ENCODE measurements at places on chromosomes 5 and 9.

DNA sequence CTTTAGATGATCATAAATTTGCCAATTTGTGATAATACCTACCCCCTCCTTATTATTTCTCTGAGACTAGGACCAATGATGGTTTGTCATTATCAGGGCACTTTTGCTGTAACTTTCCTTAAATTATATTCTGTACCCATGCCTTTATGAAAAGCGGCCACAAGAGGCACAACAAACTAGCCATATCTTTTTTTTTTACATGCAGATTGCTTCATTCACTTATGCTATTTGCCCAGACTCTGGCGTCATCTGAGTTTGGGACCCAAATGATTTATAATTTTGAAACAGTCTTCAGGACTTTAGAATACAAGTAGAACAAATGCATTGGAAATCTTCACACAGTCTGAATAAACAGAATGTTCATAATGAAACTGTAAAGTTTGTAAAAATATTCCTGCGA is 408.1 kb downstream of the MAT2B start:
- no peak for DNase-seq

- DNase-seq, result no peak
Observed at GRCh38 chr9:115374724-115375268, 256.8 kb upstream of the TNC start.

- no peak for DNase-seq
Observed at GRCh38 chr5:123047706-123048105, 11.2 kb upstream of the PPIC start.

GRCh38 chr9:69502671-69503301 is 169.4 kb downstream of the APBA1 start:
- DNase-seq, result no peak

- DNase-seq, result no peak
Observed at GRCh38 chr5:179298181-179298993, 46.9 kb downstream of the ADAMTS2 start.

GRCh38 chr9:89999176-89999533 is 394.3 kb downstream of the GADD45G start:
- DNase-seq, result no peak

DNA sequence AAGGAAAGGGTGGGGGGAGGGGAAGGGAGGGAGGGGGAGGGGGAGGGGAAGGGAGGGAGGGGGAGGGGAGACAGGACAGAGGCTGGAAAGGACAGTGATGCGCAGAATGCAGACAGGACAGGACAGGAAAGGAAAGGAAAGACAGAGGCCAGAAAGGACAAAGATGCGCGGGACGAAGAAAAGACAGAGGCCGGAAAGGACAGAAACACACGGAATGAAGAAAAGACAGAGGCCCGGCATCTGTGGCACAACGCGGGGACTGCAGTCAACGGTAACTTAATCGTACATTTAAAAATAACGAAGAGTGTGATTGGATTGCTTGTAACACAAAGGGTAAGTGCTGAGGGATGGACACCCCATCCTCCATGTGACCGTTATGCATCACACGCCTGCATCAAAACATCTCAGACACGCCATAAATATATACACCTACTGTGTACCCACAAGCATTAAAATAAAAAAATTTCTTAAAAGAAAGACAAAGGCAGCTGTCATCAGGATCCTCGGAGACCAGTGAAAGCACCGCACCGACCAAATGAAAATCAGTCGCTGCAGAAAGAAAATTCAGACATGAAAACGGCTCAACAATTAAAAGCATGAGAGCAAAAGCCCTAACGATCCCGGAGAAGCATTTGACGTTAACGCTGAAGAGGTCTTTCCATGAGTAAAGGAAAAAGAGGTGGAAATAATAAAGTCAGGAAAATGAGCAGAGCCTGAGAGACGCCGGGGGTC is 52.9 kb upstream of the EXOC3 start:
- DNase-seq, result no peak

GRCh38 chr9:70192707-70193106 is 66.1 kb upstream of the SMC5 start:
- DNase-seq, result no peak

DNA sequence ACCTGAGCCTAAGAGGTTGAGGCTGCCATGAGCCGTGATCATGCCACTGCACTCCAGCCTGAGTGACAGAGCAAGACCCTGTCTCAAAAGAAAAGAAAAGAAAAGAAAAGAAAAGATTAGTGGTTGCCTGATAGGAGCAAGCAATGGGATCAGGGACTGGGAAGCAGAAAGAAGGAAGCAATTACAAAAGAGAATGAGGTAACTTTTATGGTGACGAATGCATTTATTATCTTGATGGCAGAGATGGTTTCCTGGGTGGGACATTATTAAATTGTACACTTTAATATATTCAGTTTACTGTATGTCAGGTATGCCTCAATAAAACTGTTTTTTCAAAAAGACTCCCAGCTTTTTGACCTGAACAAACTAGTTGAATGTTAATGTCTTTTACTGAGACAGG is 7.5 kb upstream of the PFDN1 start:
- no peak for DNase-seq

GRCh38 chr5:76337953-76338451 is 65.1 kb upstream of the IQGAP2 start:
- no peak for DNase-seq

DNA sequence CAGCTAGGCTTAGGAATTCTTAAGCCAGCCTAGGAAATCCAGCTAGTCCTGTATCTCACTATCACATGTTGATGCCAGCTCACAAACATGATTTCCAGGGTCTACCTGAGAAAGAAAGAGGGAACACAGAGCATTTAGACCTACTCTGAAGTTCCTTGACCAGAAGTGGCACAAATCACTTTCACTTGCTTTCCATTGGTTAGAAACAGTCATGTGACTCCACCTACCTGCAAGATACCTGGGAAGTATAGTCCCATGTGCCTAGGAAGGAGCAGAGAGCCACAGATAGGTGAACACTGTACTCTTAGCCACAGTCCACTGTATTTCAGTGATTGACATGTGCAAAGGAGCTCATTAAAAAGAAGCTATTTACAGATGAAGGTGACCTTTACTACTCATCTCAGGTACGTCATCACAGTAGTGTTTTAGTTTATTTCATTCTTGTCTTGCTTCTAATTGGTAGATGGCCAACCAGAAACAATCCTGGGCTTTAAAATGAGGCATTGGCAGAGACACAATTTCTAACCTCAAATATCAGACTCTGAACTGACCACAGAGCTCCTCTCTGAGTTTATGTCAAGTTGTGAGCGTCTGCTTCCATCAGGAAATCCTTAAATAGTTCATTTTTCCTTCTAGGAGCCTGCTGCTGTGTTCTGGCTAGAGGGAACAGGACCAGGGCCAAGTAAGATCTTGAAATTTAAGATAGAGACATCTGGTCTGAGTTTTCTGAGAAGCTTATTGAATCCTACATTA is 340.7 kb downstream of the TLE4 start:
- DNase-seq, result no peak

DNA sequence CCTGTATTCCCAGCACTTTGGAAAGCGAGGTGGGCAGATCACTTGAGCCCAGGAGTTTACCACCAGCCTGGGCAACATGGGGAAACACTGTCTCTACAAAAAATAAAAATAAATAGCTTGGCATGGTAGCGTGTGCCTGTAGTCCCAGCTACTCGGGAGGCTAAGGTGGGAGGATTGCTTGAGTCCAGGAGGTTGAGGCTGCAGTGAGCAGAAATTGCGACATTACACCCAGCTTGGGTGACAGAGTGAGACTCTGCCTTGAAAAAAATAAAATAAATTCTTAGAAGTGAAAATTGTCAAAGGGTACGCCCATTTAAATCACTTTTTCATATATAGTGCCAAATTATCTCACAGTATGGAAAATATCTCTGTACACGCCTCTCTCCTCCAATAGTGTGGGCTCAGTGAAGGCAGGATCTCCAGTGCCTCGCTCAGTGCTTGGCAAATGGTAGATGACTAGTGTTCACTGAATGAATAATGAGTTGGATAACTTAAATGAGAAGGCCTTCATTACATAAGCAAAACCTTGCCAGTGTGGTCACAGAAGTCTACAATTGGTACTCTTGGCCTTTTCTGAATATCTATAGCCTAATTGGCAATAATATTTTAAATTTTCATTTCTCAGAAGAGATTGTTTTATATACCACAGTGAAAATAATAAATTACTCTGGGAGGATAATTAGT is 9.4 kb upstream of the CCL28 start:
- no peak for DNase-seq

DNA sequence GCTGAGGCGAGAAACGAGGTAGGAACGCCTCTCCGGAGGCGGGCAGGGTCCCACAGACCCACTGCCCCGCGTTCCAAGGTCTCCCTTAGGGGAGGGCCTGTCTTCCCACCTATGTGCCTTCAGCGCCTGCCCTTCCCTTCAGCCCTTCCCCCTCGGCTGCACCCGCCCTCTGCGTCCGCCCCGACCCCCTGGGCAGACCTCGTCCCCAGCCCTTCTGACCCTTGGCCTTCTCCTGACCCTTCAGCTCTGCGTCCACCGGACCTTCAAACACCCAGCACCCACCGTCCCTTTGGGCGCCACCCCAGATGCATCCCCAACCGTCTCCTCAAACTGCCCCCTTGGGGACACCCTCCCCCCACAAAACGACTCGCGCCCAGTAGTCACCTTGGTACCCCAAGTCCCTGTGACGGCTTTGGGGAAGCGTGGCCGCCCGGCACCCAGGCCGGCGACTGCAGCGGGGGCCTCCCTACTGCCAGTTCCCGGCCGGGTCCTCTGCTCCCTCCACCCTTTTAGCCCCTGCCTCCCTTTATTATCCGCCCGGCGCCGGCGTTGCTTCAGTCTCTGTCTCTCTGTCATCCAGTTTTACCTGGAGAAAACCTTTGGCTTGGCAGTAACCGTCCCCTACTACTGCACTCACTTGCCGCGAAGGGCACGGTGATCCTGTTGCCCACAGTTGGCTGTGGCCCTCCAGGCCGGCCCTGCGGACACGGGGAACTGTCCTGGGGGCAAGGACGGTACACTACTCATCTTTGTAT is 421 bp downstream of the RUSC2 start:
- no peak for DNase-seq

- DNase-seq, result no peak
Observed at GRCh38 chr5:172454358-172455086, at the start of gene SH3PXD2B. Gene SH3PXD2B (minus strand): TSS chr5:172454525. CDS start chr5:172454352, 173 bp downstream.

- DNase-seq, result no peak
Observed at GRCh38 chr9:132970324-132971062, 8.0 kb upstream of the GFI1B start.

DNA sequence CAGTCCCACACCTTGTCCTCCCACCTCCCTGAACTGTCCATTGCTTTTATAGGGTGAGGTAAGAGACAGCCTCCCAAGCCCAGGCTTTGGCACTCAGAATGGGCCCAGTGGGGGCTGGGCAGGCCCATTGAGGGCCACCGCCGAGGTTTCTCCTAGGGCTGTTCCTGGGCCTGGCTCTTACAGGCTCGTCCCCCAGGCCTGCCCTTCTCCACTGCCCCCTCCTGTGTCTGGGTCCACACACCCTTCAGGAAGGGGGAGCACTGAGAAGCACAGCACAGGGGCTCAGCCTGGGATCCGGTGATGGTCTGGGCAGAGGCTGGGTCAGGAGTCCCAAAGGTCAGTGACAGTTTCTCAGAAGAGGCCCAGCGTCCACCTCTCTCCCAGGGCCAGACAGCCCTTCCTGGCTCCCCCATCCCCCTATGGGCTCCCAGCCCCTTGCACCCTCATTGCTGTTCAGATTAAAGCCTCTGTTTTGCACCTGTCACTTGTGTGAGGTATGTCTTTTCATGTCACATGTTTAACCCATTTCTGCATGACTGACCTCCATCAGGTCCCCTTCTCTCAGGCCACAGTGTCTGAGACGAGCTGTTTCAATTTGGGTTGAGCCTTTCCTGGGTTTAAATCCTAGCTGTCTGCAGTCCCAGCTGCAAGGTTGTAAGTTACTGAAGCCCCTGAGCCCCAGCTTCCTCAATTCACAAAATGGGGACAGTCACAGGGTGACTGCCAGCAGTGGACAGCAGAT is 29.4 kb downstream of the IER5L start:
- no peak for DNase-seq

DNA sequence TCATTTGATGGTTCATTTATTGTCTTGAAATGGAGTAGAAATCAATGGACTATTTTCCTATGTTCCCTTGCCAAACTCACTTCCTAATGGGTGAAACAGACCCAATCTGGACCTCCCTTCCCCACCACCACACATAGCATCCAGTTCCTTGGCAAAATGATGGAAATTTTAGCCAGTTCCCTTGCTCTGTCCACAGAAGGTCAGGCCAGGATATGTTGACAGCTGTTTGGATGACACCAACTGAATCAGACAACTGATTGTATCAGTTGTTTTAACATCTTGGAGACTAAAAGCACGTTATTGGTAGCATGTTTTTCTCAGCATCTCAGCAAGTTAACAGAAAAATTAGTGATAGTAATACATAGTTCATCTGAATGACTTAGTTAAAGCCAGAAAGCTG is 534.8 kb downstream of the PSAT1 start:
- no peak for DNase-seq

DNA sequence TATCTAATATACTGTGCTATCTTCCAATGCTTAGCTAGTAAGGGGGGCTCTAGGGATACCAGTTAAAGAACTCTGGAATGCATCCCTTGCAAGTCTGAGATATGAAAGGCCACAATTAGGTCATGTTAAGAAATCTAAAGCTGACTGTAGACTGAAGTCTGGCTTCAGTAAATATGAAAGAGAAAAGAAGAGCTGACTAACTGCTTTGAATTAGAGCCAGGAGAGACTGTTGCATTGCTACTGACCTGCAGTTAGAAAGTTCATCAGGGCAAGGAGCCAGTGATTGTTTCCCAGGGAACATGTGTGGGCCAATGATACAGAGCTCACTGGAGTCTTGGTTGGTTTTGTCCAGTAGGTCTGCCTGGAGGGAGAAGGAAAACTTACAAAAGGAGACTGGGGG is 472.1 kb upstream of the TNC start:
- no peak for DNase-seq

DNA sequence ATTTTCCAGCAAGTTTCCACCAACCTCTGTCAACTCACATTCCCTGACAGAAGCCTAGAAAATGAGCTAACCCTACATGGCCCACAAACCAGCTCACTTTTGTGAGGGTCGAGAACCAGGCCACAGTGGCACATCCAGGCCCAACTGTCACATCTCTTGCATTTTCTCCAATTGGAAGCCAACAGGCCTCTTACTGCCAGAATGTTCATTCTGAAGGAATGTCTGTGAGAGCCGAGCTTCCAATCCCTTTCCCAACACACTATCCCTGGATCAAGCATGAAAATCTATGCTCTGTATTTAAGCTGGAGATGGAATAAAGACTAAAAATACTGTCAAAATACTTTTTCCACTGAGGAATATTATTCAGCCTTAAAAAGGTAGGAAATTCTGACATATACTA is 20.0 kb downstream of the MARCHF3 start:
- DNase-seq, result no peak

DNA sequence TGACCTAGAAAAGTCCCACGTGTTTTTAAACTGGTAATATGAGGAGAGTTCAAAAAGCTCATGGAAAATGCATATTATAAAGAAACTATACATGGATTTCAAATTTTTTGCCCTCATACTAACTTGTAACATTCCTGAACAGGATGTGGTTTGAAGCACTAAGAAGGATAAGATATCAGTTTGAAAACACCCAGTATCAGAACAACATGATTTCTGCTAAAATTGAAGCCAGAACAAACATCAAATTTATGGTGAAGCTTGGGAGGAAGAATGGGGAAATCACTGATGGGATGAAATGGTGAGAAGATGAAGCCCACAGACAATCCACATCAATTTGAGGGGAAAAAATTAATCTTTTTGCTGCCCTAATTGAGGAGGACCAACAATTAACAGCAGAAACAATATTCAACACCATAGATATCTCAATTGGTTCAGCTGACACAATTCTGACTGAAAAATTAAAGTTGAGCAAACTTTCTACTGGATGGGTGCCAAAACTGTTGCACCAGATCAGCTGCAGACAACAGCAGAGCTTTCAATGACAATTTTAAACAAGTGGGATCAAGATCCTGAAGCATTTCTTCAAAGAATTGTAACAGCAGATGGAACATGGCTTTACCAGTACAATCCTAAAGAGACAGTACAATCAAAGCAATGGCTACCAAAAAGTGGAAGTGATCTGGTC is 113.2 kb upstream of the SNX2 start:
- DNase-seq, result no peak

All from esophagus squamous epithelium (tissue), 5 donors.